ENCODE measurements at places on chromosomes 3 and 15.

- DNase-seq: no peak
Measured at GRCh38 chr3:83434880-83435587, 1523.8 kb upstream of the CADM2 start.

- peak; percentile 59 for DNase-seq
Measured at GRCh38 chr3:189513281-189514117, 117.7 kb upstream of the TP63 start.

DNA sequence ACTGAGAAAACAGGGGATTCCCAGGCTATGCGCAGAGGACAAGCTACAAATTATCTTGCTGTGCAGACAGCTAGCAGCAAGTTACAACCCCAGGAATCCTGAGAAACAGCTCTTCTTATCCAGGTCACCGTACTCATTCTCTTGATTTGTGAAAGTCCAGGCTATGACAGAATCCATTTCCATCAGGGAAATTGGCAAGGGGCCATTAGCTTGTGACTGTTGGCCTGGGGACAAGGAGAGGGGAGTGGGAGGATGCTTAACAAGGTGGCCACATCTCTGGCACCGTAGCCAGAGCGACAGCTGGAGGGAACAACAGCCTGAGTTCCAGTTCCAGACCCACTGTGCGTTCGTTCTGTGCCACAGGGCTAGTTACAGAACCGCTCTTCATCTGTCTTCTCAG is 44.9 kb upstream of the PLXNA1 start:
- no peak for DNase-seq

DNA sequence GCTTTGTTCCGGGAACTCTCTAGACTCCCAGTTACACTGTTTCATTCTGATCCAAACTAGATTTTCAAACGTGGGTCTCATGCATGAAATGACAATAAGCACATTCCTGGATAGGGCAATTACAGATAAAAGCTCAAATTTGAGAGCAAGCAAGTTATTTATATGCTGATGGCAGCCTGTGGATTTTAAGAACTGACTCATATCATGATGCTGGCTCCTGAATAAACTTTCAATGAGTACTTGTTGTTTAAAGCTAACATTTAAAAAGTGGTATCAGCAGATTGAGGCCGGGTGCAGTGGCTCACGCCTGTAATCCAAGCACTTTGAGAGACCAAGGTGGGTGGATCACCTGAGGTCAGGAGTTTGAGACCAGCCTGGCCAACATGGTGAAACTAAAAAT is 66.6 kb downstream of the LEO1 start:
- DNase-seq: no peak
